Activated T-cell treated with anti-CD3 and anti-CD28 coated beads for 24 hours (primary cell): ENCODE measurements at places on chromosomes 4 and X.

- no peak for DNase-seq
Measured at GRCh38 chrX:31236231-31236630, 164.4 kb upstream of the FTHL17 start.

DNA sequence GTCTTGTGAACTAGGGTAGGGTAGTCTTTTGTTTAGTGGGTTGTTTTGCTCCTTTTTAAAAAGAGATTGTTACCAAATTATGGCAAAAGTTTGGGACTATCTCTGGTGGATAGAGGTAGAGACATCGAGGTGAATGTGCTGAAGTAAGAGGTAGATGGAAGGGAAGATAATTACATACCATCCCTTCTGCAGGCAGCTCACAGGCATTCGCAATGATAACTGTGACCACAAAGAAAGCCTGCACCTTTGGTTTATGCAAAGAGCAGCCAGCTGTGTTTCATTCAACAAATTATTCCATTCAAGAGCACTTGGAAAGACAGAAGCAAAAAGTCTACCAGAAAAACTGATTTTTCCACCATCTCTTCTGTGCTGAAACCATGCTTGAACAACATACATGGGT is 155.6 kb downstream of the GATB start:
- no peak for DNase-seq

- no peak for DNase-seq
Measured at GRCh38 chrX:24156177-24156576, 6.6 kb downstream of the ZFX start.

DNA sequence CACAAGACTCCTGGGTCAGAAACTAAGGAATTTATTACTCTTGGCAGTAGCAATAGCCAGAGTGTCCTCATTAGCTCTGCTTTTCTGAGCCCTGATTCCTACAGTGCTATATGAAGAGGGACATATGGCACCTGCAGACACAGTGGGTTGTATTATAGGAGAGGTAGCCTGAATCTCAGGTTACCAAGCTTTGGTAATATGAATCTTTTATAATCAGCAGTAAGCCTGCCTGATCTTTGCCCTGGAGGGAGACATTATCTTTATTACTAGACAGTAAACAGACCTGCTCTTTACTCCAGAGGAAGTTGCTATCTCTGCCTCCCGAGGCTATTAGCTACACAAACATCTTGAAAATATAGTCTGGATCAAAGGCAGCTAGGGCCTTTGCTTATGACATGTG is 62.5 kb upstream of the HOPX start:
- no peak for DNase-seq

GRCh38 chr4:20087522-20087911 is 164.2 kb upstream of the SLIT2 start:
- no peak for DNase-seq

DNA sequence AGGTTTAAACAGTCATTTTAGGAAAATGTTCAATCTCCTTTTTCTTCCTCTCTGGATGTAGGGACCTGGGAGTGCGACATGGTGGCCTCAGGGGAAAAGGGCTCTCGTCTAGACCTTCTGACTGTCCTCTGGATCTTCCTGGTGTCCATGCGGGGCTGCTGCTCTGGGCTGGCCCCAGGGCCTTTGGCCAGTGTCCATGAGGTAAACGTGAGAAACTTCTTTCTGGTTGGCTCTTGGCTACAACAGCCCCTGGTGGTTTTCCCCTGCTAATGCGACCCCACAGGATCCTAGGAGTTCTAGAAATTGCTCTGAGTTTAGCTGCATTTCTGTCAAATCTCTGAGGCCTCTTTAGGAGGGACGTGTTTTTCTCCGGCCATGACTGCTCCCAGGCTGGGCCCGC is 85.7 kb downstream of the MFAP3L start:
- no peak for DNase-seq

- DNase-seq: no peak
Measured at GRCh38 chr4:52592287-52592686, 66.8 kb downstream of the USP46 start.

DNA sequence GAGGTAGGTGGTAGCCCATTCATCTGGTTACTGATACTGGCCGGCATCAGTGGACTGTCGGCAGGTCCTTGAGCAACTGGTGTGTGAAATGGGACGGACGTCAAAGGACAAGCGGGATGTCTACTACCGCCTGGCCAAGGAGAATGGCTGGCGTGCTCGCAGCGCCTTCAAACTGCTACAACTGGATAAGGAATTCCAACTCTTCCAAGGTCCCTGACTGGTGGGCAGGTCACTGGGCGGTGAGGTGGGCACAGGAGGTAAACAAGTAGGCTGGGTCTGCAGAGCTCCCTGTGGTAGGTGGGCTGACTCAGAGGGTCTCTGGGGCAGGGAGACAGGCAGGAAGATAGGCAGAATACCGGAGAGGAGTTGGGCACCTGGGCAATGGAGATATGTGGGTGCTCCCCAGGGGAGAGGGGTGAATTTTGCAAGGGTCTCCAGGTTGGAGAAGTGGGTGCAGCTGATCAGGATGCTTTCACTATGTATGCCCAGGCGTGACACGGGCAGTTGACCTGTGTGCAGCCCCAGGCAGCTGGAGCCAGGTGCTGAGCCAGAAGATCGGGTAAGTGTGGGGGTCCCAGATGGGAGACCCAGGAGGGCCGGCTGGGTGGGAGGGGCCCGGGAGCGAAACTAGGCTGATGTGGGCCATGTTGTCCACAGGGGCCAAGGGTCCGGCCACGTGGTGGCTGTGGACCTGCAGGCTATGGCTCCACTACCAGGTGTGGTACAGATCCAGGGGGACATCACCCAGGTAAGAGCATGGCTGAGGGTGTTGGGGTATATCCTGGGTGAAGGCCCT is 2.2 kb downstream of the FTSJ1 start:
- DNase-seq: no peak

DNA sequence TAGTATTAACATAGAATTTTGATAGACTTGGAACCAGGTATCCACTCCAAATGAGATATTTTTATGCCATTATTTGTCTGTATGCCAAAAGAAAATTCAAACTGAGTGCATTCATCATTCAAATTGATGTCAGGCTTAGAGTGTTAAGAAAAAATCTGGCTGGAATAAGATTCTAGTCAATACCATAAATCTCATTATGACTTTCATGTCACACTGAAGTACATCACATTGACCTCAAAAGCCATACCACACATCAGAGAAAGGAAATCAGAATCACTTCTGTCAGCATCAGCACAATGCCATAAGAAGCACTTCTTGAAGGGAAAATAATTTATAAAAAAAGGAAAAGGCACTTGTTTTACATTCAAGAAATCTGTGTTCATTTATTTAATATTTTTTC is 119.0 kb upstream of the BMP3 start:
- DNase-seq: no peak

DNA sequence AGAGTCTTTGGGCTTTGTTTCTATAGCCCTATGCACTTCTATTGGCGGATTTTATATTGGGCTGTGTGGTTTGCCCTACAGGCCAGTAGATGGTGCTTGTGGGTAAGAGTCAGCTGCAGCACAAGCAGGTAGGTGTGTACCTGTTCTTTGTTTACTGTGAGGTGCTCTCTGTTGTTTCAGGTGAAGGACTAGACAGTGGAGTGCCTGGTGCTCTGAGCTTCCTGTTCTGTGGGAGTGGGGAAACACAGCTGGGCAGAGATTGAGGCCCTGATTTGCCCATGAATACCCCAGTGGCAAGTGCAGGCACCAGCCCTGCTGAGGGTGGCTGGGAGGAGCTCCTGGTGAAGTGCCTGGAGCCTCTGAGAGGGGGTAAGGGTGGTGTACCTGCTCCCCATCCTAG is 26.3 kb upstream of the UCP1 start:
- no peak for DNase-seq

- no peak for DNase-seq
Measured at GRCh38 chr4:13483768-13484121, 395 bp downstream of the RAB28 start.

DNA sequence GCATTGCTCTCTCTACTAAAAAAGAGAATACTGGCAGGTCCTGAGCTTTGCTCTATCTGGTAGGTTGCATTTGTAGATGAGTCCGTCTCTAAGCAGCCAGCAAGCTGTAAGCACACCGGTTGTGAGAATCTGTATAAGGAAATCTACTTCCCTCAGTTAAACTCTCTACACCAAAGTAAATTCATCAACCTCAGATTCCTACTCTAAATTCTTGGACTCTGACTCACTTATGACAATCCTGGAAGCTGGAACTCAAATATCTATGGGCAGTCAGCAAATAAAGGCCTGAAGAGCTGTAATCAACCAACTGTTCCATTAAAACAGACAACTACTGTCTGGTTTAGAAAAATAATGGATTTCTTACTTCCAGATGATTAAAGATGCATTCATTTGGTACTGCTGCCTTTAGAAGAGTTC is 37.9 kb downstream of the FAT1 start:
- no peak for DNase-seq

GRCh38 chrX:21779095-21779494 is 21.2 kb upstream of the SMPX start:
- DNase-seq: no peak

DNA sequence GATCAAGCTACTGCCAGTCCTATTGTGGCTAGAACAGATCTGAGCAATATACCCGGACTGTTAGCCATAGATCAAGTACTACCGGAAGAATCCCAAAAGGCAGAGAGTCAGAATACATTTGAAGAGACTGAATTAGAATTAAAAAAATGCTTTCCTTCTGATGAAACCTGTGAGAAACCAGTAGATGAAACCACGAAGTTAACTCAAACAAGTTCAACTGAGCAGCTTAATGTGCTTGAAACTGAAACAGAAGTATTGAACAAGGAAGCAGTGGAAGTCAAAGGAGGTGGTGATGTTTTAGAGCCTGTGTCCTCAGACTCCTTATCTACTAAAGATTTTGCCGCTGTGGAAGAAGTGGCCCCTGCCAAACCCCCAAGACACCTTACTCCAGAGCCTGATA is 46.8 kb downstream of the WDR44 start:
- DNase-seq: no peak

- DNase-seq: no peak
Measured at GRCh38 chr4:4838051-4838935, 21.2 kb upstream of the MSX1 start.

DNA sequence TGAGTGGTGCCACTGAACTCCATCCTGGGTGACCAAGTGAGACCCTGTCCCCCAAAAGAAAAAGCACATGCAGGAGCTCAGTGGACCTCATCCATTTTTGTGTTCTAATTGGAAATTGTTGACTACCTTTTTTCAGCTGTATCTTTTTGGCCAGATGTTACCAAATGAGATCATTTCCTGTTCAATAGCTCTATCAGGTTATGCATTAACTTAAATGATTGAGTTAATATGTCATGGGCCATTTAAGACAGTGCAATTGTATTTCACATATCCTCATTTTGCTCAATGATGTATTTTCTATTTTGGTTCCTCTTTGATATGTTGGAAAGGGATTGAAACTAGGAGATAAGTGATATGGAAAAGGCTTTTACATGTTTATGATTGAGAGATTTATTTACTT is 26.2 kb upstream of the RHOH start:
- no peak for DNase-seq

DNA sequence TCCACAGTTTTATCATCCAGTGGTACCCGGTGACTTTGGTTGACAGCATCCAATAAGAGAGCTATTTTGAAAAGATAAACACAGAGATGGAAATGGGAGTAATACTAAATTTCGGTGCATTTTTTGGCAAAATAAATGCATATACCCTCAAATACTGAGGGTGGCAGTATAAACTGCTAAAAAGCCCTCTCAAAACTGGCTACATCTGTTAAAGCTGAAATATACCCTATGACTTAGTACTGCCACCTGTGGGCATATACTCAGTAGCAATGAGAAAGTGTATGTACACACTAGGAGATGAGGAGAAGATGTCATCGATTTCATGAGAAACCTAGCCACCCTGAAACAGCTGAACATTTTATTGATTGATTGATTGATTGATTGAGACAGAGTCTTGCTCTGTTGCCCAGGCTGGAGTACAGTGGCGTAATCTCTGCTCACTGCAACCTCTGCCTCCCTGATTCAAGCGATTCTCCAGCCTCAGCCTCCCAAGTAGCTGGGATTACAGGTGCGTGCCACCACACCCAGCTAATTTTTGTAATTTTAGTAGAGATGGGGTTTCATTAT is 12.2 kb upstream of the TMEM128 start:
- no peak for DNase-seq

DNA sequence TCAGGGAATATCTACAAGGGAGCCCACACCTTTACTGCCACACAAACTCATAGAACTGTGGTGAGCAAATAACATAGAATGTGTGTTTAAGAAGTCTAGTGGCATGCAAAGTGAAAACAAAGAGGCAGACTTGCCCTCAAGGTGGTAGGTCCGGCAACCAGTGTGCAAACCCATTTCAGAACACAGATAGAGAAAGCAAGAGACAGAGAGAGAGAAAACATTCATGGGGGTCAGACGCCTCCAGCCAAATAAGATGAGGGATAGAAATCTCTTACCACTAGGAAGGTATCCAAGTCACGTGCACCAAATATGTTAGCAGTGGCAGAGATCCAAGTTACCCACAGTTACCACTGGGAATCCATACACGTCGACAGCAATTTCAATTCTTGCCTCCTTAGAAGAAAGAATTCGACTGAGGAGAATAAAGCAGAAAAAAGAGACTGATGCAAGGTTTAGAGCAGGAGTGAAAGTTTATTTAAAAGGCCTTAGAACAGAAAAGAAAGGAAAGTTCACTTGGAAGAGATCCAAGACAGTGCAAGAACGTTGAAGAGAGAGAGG is 252.8 kb downstream of the NAP1L3 start:
- no peak for DNase-seq

- no peak for DNase-seq
Measured at GRCh38 chr4:159062381-159062780, 40.5 kb upstream of the RAPGEF2 start.

- peak; percentile 78 for DNase-seq
Measured at GRCh38 chrX:39859991-39860861, 237.5 kb downstream of the BCOR start.

DNA sequence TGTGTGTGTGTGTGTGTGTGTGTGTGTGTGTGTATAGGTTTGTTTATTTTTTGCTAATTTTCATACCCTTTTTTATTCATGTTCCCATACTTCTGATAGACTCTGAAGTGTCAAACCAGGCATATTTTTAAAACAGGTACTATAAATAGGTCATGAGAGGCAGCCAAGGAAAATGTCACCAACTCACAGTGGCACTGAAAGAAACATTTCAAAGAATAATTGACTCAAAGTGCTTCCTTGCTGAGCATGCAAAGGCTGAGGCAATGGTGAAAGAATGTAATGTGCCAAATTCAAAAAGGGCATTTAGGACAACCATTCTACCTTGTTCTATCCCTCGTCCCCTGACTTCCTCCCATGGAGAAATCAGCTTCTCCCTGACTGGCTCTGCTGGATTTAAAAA is 95.5 kb downstream of the EIF4E start:
- no peak for DNase-seq

GRCh38 chr4:131427000-131427399 is 1722.1 kb upstream of the PCDH10 start:
- no peak for DNase-seq

DNA sequence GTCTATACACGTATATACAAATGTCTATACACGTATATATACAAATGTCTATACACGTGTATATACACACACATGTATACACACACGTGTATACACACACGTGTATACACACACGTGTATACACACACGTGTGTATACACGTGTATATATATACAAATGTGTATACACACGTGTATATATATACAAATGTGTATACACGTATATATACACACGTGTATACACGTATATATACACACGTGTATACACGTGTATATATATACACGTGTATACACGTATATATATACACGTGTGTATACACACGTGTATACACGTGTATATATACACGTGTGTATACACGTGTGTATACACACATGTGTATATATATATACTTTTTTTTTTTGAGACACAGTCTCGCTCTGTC is 23.9 kb upstream of the N4BP2 start:
- no peak for DNase-seq
